ENCODE measurements at places on chromosomes 12 and 14.
A peak's percentile ranks its signal among the peaks of the same experiment; 100 is the strongest.

DNA sequence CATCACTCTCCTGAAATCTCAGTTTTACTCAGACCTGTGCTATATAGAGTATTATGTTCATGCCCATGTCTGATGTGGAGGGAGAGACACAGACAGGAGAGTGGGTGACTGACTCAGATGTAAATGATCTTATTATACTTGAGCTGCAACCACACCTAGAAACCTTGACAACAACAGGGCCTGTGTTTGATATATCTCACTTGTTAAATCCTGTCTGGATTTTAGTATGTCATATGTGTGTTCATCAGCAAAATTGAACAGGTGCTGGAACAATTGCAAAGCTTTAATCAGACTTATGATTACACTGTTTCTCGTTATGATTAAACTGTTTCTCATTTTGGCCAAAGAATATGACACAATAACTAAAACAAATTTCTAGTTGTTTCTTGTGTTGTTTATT lies 37.7 kb downstream of the DIP2B start:
- peak; percentile 29 for DNase-seq

- DNase-seq, result no peak
Observed at GRCh38 chr12:32568228-32568627, 110.9 kb upstream of the DNM1L start.

DNA sequence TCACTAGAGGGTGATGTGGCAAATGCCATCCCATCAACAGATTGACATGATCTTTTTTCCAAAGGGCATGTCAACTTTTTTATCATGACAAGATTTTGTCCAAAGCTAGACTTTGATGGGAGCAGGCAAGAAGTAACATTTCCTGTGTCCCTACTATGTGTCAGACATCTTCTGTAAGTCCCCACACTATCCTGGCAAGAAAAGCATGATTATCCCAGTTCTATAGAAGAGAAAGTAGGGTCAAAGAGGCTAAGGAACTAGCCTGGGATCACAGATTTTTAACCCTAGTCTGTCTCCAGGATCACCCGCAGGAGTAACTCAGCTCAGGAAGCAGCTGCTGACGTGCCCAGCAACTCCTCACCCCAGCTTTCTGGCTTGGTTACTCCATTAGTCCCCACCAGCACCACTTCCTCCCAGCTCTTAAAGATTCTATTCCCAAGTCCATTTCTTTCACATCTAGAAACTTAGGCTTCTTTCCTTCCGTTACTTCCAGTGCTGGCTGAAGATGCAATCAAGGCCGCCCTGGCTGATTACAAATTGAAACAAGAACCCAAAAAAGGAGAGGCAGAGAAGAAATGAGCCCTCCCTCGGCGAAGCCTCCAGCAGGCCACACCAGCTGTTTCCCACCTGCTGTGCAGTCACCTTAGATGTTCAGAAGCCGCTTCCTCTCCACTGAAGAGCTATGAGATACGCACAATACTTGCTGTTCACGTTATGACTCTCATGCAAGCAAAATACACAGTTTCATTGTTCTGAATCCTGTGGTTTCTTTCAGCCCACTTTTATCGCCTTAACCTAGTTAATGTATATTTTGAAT lies 6.2 kb downstream of the ISCU start:
- DNase-seq, result peak; percentile 78

DNA sequence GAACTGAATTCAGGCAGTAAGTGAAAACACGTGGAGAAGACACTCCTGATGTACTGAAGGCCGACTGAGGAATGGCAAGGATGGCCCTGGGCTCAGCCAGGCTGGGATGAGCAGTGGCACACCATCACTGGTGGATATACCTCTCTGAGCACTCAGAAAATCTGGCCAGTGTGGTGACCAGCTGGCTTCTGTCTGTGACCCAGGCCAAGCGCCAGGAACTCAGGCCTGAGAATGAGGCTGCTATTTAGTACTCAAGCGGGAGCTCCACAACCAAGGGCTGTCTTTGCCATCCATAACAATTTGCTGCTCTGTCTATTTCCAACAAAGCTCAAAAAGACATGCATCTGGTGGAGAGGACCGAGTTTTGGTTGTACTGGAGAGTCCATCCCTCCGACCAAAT lies 586.3 kb downstream of the BCL11B start:
- DNase-seq, result no peak

- no peak for DNase-seq
Observed at GRCh38 chr14:23118506-23119362, at the start of gene CEBPE. CEBPE (minus strand) TSS chr14:23119255; CDS start chr14:23119091, 164 bp downstream.

- DNase-seq, result no peak
Observed at GRCh38 chr12:106871477-106871876, 84.2 kb upstream of the TMEM263 start.

DNA sequence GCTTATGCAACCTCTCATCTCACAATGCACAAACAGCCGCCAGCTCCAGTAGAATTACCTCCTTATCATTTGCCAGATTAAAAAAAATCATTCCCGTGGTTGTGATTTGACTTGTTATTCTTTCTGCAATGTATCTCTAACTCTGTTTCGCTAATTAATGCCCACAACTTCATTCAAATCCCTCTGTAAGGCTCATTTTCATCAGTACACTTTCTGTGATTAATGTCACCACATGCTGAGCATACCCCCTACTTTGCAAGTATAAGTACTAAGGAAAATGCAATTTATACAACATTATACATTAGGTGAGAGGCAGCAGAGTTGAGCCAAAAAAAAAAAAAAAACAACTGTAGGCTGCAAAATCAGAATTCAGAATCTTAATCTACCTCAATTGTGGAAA lies 166.0 kb downstream of the FSCB start:
- no peak for DNase-seq

- DNase-seq, result no peak
Observed at GRCh38 chr12:115897729-115898128, 379.8 kb downstream of the MED13L start.

Measured in GM10248 (cell line).